ENCODE measurements at places on chromosomes 1 and 21. TPM values are rescaled to one million over a fixed set of nuclear protein-coding genes. Genes with fewer than 3 reads are reported as not detected.

The FAAH gene
- 71.1 TPM for total RNA-seq

The KIF2C gene
- 2.6 TPM for total RNA-seq

The CD1E gene
- 0.28 TPM for total RNA-seq

The KLF17 gene
- total RNA-seq: 0.11 TPM

The ANKRD45 gene
- total RNA-seq: 1.7 TPM

The KAZN gene
- 14.2 TPM for total RNA-seq

The LIPI gene
- total RNA-seq: not detected

The THEM4 gene
- 11.0 TPM for total RNA-seq
